Activated CD8-positive, alpha-beta memory T cell treated with anti-CD3 and anti-CD28 coated beads for 1 hour (primary cell): ENCODE measurements at places on chromosomes 6 and 20.
A peak's percentile ranks its signal among the peaks of the same experiment; 100 is the strongest.

- no peak for DNase-seq
Observed at GRCh38 chr6:89387516-89388201, 24.4 kb downstream of the RRAGD start.

GRCh38 chr6:3202999-3203696 lies 24.3 kb downstream of the TUBB2B start:
- DNase-seq, result no peak

GRCh38 chr6:132872923-132873322 lies 58.6 kb downstream of the RPS12 start:
- DNase-seq, result no peak

DNA sequence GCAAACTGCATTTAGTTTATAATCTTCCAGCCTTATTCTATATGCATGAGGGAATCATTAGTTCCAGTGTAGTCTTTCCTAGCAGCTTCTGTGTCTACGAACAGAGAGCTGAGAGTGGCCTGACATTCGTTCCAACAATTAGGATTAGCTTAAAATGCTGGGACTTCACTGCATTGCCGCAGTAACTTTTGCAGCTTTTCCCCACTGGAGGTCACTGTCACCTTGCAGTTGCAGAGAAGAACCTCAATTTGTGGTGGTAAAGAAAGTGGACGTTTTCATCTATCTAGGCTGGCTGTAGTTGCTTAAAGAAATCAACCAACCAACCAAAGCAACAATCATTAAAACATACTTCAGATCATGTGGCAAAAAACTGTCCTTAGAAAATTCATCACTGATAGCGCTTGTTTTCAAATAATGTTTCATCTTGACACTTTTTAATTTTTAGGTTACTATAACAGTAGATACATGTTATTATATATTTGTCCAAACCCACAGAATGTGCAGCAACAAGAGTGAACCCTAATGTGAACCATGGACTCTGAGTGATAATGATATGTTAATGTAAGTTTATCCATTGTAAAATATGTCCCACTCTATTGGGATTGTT lies 12.2 kb downstream of the MYLK4 start:
- no peak for DNase-seq

DNA sequence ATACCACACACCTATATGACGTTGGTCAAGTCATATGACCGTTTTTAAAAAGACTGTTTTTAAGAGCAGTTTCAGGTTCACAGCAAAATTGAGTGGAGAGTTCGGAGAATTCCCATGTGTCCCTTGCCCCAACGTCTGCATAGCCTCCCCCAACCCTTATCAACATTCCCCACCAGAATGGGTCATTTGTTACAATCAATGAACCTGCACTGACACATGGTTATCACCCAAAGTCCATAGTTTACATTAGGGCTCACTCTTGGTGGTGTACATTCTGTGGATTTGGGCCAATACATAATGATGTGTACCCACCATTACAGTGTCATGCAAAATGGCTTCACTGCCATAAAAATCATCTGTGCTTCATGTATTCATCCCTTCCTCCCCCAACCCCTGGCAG lies 52.0 kb downstream of the ZBTB2 start:
- no peak for DNase-seq

DNA sequence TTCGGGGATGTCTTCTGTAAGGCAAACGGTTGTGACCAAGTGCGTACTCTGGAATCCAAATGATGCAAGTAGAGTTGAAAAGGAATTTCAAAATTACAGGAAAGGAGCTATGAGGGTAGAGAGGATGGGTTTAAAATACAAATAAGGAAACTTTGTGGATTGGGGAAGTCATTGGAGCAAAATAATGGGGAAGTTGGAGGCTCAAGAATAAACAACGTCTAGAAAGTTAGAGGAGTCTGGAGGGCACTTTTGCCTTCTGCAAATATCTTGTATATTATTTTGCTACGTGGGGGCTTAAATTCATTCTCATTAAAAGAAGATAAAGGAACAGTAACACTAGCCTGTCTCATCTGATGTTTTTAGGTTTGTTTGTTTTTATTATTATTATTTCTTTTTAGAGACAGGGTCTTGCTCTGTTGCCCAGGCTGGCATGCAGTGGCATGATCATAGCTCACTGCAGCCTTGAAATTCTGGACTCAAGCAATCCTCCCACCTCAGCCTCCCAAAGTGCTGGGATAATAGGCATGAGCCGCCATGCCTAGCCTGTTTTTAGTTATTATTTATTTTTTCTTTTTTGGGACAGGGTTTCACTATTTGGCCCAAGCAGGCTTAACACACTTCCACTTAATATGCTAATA lies 55.0 kb upstream of the TNFAIP3 start:
- no peak for DNase-seq

DNA sequence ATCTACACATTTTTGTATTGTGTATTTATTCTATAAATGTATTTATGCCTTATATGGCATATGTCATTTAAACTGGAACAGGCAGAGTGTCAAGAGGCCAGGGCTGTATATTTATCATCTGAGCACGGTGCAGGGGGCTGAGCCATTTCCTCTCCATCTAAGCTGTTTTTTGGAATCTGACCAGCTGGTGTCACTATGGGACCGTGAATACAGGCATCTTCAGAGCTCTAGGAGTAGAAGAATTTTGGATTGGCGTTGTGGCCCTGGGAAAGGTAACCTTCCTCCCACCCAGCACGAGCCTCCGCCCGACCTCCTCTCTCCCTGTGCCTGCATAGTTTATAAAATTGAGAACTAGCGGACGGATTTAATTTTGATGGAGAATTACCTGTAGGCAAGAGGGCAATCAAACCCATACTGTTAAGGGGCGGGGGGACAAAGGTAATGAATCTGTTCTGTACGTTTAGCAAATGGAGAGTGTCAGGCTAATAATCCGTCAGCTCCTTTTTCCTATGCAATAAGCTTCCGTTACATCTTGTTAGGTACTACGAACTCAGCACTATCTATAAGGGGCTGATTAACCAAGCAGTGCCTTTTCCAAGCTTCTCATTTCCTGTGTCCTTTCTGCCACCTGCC lies 29.0 kb upstream of the EEF1E1 start:
- no peak for DNase-seq

DNA sequence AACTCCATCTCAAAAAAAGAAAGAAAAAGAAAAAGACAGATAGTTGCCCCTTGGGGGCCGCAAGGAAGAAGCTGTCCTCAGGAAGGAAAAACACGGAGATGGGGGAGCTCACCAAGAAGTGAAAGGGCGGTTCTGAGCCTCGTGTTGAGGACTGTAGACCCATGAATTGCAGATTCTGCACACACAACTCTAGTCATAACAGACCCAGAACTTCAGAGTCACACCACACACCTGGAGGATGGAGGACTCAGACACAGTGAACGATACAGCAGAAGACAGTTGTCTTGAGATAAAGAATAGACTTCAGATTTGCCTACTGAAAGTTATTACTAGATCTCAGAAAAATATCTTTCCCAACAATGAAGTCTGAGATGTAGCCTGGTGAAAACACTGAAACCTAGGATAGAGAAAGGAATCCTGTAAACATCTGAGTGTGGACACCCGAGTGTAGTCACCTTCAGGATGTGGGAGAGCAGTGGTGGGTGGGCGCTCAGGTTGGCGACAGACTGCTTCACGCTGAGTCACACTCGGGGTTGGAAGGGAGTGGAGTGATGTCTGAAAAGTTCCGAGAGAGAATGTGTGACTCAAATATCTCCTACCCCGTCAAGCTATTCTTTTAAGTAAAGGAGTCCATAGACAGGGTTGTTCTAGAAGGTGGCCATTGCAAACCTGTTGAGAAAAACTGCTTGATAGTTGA lies 88.1 kb downstream of the MAP3K4 start:
- no peak for DNase-seq

- DNase-seq, result no peak
Observed at GRCh38 chr6:31040801-31041200, 30.5 kb downstream of the MUC22 start.

GRCh38 chr6:105374010-105374420 lies 28.9 kb downstream of the PREP start:
- DNase-seq, result no peak

DNA sequence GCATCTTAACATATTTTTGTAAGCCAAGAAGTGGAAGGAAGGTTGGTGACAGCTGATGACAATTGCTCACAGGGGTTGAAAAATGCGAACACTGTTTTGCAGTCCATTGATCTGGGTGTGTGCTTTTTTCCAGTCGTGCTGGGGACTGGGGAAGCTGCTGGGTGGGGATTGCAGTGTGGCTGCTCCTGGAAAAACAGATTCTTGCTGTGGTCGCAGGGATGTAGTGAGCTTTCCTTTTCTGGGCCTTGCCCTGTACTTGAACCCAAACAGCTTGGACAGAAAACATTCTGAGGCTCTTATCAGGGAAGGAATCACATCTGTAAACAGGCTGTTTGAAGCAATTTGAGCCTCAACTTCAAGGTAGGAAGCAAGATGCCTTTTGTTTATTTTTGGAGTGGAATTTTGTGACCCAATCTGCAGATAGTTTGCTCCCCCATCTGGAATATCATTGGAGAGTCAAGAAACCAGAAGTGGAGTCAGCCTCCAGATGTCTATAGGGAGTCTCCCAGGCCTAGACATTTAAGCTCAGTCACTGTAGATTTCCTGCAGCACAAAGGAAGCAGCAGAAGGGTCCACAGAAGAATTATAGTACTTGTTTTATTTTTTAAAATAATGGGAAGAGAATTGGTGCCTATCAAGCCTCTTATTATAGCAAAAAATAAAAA lies 279.2 kb upstream of the FERMT1 start:
- DNase-seq, result no peak

DNA sequence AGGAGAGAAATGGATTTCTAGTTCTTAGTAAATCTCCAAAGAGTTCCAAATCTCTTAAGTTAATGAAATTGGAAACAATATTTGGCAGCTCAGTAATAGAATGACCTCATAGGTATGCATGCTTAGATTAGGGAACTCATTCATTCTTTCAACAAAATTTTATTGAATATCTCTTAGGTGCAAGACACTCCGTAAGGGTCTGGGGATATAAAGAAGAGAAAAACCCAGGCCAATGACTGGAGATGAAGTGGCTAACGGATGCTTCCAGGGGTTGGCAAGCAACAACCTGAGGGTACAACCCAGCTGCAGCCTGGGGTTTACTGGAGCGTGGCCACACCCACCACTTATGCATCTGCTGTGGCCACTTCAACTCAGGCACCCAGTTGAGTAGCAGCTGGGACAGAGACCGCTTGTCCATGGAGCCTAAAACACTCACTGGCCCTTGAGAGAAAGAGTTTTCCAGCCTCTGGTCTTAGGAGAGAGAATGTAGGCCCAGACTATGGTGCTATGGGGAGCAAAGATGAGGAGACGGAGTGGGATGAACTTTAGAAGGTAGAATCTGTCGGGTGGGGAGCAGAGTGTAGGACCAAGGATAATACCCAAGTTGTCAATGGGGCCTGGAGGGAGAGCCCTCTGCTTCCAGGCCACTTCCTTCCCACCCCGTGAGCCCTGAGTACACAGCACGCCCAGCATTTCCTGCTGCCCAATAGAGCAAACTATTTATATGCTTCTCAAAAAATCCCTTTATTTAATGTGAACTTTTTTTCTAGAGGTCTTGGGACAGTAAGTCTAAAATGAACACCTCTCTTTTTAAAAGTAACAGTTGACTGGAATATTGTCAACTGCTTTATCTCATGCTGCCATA lies 46.8 kb upstream of the PXDC1 start:
- DNase-seq, result no peak

- DNase-seq, result no peak
Observed at GRCh38 chr6:170221052-170221752, 69.7 kb downstream of the DLL1 start.

- DNase-seq, result peak; percentile 5
Observed at GRCh38 chr6:137661601-137662000, 167.4 kb upstream of the OLIG3 start.

GRCh38 chr20:47139934-47140535 lies 216.5 kb downstream of the ZMYND8 start:
- DNase-seq, result no peak

GRCh38 chr6:34527751-34528670 lies 28.1 kb downstream of the SPDEF start:
- no peak for DNase-seq

DNA sequence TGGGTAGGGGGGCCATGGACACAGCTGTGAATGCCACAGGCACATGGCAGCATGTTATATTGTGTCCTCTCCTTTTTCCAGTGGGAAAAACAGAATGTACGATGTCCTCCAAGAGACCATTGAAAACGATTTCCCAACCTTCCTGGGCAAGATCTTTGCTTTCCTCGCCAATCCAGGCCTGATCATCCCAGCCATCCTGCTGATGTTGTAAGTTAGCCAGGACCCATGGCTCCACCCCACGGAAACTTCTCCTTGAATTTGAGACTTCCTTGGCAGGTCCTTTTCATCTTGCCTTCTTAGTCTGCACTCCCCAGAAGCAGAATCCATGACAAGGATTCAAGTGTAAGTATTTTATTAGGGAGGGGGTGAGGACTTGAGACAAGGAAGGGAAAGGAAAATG lies 28.2 kb upstream of the NOP56 start:
- DNase-seq, result no peak

GRCh38 chr6:158290659-158291058 lies 21.6 kb upstream of the TULP4 start:
- peak; percentile 27 for DNase-seq

GRCh38 chr6:148926478-148926877 lies 179.6 kb downstream of the UST start:
- DNase-seq, result no peak

GRCh38 chr6:168584249-168584648 lies 143.3 kb downstream of the SMOC2 start:
- no peak for DNase-seq

GRCh38 chr6:146840216-146840615 lies 241.4 kb downstream of the ADGB start:
- no peak for DNase-seq

- DNase-seq, result no peak
Observed at GRCh38 chr20:20755231-20755630, 42.8 kb upstream of the RALGAPA2 start.

- DNase-seq, result no peak
Observed at GRCh38 chr6:41334482-41335040, 847 bp upstream of the NCR2 start.

DNA sequence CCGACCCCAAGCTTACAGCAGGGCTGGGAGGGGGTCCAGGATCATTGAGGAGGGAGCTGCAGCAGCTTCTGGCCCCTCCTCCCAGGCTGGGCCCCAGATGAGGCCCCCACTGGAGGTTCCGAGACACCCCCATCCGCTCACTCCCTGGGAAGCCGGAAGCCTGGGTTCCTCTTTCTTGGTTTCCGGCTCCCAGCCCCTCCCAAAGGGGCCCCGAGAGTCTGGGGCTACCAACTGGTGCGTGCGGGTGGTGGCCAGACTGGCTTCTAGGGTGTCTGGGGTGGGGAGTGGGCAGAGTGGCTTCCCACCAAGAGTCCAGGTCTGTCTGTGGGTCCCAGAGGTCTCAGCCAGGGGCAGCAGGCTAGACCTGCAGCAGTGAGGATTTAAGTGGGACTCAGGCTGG lies 2.2 kb downstream of the RGS19 start:
- no peak for DNase-seq

DNA sequence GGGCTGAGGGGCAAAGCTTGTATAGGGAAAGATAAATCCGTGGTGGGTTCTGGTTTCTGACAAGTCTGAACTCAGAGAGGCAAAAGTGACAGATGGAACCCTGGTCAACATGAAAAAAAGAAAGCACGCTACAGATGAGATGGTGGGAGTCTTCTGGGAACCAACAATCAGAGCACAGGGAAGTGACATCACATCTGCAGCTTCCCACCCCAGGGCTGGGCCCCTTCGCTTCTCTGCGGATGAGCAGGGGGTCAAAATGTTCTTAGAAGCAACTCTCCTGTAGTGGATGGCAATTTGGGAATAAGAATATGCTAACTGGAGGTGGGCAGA lies 129.2 kb upstream of the AKAP12 start:
- no peak for DNase-seq
